ENCODE measurements at places on chromosomes 12 and 14. TPM values are rescaled to one million over a fixed set of nuclear protein-coding genes. Genes with fewer than 3 reads are reported as not detected.
A peak's percentile ranks its signal among the peaks of the same experiment; 100 is the strongest.

GRCh38 chr12:41932470-41932991, 212.1 kb downstream of the GXYLT1 start:
- DNase-seq: peak; percentile 36

- no peak for DNase-seq
Observed at GRCh38 chr14:86838363-86838762, 1154.6 kb downstream of the GALC start.

DNA sequence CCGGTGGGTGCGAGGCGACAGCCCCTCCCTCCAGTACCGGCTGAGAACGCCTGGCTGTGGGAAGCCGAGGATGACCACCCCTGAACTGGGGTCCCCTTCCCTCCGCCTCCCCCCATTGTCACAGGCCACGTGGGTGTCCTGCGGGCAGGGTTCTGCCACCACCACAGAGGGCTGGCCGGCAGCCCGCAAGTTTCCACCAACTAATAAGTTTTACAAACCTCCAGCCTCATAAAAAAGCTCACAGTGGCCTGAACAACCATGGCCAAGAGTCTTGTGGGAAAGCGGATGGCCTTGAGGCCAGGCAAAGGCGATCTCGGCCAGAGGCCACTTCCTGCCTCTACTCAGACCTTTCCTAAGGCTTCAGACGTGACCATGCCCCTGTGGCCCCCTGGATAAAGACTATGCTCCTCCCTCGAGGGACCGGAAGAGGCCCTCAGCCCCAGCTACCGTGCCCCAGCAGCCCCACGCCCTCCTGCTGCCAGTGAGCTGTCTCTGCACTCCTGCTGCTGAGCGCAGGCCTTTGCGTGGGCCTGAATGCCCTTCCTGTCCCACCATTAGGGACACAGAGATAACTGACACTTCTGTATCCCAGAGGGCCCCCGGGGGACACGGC, 46.1 kb upstream of the DLK1 start:
- no peak for DNase-seq

The AQP6 gene
- total RNA-seq: not detected

GRCh38 chr14:21191809-21192446, 36.1 kb upstream of the OR5AU1 start:
- peak; percentile 31 for DNase-seq

GRCh38 chr14:61188196-61188595, 92.9 kb downstream of the TMEM30B start:
- no peak for DNase-seq

DNA sequence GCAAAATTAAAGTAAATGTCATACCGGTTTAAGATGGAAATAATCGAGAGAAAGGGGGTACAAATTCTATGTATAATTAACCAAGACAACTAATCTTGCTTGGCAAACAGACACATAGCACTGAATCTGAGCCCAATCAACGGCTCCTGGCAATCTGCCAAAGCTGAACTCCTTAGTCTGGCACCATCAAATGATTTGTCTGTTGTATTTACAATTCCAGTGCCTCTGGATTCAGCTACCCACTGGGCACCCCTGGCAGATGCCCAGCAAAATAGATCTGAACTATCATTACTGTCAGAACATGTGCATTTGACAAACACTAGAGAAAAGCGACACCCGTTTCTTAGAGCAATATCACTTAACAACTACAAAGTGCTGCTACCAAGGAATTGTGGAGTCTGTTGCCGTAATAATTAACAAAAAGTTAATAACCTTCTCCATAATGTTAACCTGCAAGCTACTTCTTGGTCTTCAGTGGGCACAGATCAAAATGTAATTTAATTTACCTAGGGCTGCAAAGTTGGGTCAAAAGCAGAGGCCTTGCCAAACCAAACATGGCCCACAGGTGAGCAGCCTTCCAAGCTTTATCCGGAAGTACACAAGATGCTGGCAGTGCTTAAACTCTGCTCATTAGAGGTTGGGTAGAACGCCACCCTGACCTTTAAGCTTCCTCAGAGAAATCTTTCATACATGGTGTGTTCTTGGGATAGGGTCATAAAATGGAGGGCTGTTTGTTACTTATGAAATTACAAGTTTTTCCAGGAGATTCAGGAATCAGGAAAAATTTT, 7.6 kb downstream of the EGLN3 start:
- no peak for DNase-seq

The CLEC4D gene
- total RNA-seq: not detected

DNA sequence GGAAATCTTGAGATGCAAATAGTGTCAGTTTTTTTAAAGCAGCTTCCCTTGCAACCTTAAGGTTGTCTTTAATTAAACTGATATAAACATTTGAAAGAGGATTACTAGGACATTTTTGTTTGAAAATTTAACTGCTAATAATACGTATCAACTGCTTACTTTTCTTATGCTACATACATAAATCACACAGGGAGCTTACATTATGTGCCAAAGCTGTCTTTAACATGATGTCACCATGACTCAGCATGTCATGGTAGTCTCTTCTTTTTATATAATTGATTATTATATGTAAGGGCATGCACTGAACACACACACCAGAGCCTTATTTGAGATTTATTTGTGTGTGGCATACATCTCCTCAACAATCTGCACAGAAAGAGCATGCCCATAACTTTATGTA, 63.0 kb upstream of the PTHLH start:
- DNase-seq: no peak

- DNase-seq: peak; percentile 63
Observed at GRCh38 chr14:63388766-63389431, 70.2 kb upstream of the GPHB5 start.

DNA sequence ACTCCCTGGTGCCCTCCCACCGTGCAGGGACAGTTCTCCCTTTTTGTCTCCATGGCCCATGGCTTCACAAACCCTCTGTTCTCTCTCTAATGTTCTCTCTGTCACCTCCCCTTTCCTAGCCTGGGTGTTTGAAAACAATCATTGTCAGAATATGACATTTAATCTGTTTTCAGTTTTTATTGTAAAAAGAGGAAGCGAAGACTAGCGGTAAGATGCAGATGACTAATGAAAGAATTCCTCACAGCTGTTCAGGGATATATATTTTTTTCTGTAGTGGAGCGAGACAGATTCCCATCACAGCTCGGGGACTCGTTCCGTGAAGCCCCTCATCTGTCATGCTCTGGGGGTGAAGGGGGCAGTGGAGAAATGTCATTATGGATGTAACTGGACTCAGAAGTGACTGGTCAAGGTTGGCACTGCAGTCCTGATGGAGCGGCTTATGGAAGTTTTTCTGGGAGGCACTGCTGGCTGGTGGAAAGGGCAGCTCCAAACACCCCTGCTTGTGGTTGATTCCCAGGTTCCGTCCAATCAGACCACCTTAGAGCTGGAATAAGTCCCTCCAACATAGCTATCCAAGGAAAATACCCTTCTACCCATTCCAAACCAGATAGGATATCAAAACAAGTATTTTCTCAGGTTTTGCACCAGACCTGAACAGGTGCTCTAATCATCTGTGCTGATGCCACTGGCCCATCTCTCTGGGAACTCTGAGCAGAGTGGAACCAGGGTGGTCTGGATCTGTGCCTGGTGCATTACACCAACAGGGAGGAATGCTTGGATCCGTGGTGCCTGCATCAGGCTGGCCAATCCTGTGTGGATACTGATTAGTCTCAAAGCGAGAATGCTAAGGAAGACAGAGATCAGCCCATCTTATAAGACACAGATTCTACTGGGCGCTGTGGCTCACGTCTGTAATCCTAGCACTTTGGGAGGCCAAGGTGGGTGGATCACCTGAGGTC, 84.7 kb downstream of the GPATCH2L start:
- DNase-seq: no peak

- DNase-seq: peak; percentile 65
Observed at GRCh38 chr14:103718572-103718971, 3.0 kb downstream of the ZFYVE21 start.

The TIMM9 gene
- 36.6 TPM for total RNA-seq

DNA sequence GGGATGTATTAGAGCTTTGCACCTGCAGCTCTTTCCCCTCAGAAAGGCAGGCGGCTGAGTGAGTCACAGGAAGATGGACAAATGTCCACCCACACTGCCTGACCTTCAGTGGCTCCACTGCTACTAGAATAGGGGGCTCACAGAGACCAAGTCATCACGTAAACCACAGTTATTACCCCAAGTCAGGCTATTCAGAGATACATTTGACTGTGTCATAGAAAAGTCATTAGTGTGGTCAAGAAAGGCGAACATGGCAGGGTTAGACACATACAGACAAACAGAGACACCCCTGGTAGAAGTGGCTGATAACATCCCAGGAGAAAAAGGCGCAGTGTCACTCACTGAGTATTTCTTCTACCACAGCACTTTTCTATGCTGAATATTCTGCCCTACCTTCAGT, 36.0 kb downstream of the GCH1 start:
- DNase-seq: no peak

DNA sequence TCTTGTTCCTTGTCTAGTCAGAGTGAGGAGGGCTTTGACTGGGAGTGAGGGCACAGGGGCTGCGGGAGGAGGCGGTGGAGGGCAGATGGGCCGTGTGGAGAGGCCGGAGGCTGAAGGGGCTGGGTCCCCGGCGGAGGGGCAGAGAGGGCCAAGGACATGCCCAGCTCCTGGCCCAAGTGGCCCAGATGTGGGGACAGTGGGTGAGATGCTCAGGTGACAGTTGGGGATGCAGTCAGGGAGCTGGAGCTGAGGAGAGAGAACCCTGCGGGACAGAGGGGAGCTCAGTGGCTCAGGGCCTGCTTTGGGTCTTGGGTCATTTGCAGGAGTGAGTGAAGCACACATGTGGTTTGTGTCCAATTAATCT, 26.5 kb upstream of the PLD4 start:
- no peak for DNase-seq

All from uterus (tissue), 4 donors.